Activated B cell treated with CpG ODN at 0.5 μM for 24 hours (primary cell): ENCODE measurements at places on chromosomes 5 and 9.

DNA sequence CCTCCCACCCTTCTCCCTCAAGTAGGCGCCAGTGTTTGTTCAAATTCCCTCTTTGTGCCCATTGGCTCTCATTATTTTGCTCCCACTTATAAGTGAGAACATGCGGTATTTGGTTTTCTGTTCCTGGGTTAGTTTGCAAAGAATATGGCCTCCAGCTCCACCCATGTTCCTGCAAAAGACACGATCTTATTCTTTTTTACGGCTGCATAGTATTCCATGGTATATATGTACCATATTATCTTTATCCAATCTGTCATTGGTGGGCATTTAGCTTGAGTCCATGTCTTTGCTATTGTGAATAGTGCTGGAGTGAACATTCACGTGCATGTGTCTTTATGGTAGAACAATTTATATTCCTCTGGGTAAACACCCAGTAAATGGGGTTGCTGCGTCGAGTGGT, 63.0 kb upstream of the OTULINL start:
- DNase-seq = no peak
- H3K4me3 ChIP-seq = no peak overlapping the region
- H3K27me3 ChIP-seq = no peaks in the 10 kb centered on the region
- peaks cover 28% of the 10 kb centered on the region for H3K4me1 ChIP-seq
- peaks cover 5% of the 10 kb centered on the region for H3K36me3 ChIP-seq
- H3K27ac ChIP-seq = no peak overlapping the region

- peaks cover 46% of the 10 kb centered on the region for H3K36me3 ChIP-seq
- H3K4me3 ChIP-seq = no peak overlapping the region
- no peak for DNase-seq
- peaks cover 29% of the 10 kb centered on the region for H3K4me1 ChIP-seq
Measured at GRCh38 chr5:68290847-68291246, 75.3 kb downstream of the PIK3R1 start.

DNA sequence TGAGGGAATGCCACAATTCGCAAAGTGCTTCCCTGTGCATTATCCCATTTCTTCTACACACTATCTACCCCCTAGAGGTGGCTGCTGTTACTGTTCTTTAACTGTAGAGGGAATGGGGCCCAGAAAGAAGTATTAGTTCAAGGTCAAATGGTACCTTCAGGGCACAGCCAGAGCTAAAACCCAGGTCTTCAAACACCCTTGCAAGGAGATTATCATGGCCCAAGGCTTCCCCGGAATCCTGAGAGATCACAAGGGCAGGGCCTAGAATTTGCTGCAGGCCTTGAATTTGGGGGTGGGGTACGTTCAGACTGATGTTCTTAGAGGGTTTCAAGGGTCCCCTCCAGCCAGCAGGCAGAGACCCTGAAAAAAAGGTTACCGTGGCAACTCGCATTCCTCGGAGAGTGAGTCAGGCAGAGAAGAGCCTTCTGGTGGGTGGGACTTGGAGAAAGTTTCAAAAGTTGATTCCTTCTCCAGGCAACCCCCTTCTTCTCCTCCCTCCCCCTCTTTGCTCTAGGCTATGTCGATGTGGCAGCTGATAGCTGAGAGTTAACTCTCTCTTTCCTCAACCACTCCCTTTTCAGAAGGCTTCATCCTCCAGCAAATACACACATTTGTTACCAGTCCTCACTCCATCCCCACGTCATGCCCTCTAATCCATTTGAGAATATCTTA, 1.9 kb downstream of the SPARC start:
- no peaks in the 10 kb centered on the region for H3K36me3 ChIP-seq
- H3K27ac ChIP-seq = no peak overlapping the region
- H3K4me1 ChIP-seq = peaks cover 5% of the 10 kb centered on the region
- DNase-seq = no peak
- H3K4me3 ChIP-seq = no peak overlapping the region
- H3K27me3 ChIP-seq = peaks cover 26% of the 10 kb centered on the region

GRCh38 chr5:164799391-164799790, 1294.0 kb downstream of the MAT2B start:
- H3K4me1 ChIP-seq = no peaks in the 10 kb centered on the region
- no peak overlapping the region for H3K4me3 ChIP-seq
- H3K27ac ChIP-seq = no peak overlapping the region
- H3K36me3 ChIP-seq = no peaks in the 10 kb centered on the region
- no peaks in the 10 kb centered on the region for H3K27me3 ChIP-seq
- no peak for DNase-seq

GRCh38 chr9:121098567-121099198, 23.9 kb downstream of the CNTRL start:
- peak overlapping the region; percentile 50 for H3K4me3 ChIP-seq
- H3K36me3 ChIP-seq = peaks cover 70% of the 10 kb centered on the region
- H3K27ac ChIP-seq = peak overlapping the region; percentile 75
- H3K27me3 ChIP-seq = no peaks in the 10 kb centered on the region
- DNase-seq = no peak
- peaks cover 25% of the 10 kb centered on the region for H3K4me1 ChIP-seq

- H3K4me1 ChIP-seq = peaks cover 7% of the 10 kb centered on the region
- H3K36me3 ChIP-seq = no peaks in the 10 kb centered on the region
- no peaks in the 10 kb centered on the region for H3K27me3 ChIP-seq
- H3K4me3 ChIP-seq = no peak overlapping the region
Measured at GRCh38 chr5:97094579-97095317, 47.7 kb downstream of the LIX1 start.

- H3K4me3 ChIP-seq = no peak overlapping the region
- no peak for DNase-seq
- peak overlapping the region; percentile 27 for H3K27ac ChIP-seq
- H3K27me3 ChIP-seq = no peaks in the 10 kb centered on the region
Measured at GRCh38 chr9:122821278-122821943, 7.0 kb downstream of the PDCL start.

DNA sequence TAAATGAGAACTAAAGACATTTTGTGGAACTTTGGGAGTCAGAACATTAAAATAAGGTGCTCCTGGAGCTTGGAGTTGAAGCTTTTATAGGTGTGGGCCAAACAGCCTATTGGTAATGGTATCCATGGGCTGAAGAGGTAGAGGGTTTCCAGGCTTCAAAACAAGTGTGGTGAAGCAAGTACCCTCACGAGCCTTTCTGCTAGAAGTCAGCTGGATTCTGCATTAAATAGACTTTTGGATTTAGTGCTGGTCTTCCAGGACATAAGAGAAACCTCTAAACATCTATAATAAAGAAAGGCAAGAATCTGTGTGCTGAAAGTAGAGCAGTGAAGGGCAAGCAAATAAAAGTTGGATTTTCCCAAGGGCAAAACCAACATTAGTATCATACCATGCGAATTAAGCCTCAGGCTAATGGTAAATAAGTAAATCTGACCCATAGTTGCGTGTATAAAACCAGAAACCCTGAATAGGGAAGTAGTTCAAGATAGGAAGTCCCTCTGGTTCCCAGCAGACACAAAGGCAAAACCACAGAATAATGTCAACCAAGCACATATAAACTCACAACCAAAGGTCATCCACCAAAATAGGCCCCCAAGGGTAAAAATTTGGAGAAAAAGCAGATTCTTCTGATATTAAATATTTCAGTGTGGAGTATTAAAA, 306.3 kb downstream of the TLE4 start:
- DNase-seq = no peak
- H3K4me3 ChIP-seq = peak overlapping the region; percentile 13
- H3K27me3 ChIP-seq = no peaks in the 10 kb centered on the region
- H3K4me1 ChIP-seq = peaks cover 51% of the 10 kb centered on the region

- H3K36me3 ChIP-seq = no peaks in the 10 kb centered on the region
- H3K27me3 ChIP-seq = no peaks in the 10 kb centered on the region
- no peak overlapping the region for H3K27ac ChIP-seq
- H3K4me3 ChIP-seq = no peak overlapping the region
- H3K4me1 ChIP-seq = no peaks in the 10 kb centered on the region
Measured at GRCh38 chr9:106921341-106921899, 58.5 kb downstream of the ZNF462 start.

GRCh38 chr5:87770601-87771121, 357.9 kb upstream of the CCNH start:
- DNase-seq = no peak
- H3K36me3 ChIP-seq = no peaks in the 10 kb centered on the region
- no peaks in the 10 kb centered on the region for H3K4me1 ChIP-seq
- H3K27ac ChIP-seq = no peak overlapping the region
- H3K4me3 ChIP-seq = no peak overlapping the region

DNA sequence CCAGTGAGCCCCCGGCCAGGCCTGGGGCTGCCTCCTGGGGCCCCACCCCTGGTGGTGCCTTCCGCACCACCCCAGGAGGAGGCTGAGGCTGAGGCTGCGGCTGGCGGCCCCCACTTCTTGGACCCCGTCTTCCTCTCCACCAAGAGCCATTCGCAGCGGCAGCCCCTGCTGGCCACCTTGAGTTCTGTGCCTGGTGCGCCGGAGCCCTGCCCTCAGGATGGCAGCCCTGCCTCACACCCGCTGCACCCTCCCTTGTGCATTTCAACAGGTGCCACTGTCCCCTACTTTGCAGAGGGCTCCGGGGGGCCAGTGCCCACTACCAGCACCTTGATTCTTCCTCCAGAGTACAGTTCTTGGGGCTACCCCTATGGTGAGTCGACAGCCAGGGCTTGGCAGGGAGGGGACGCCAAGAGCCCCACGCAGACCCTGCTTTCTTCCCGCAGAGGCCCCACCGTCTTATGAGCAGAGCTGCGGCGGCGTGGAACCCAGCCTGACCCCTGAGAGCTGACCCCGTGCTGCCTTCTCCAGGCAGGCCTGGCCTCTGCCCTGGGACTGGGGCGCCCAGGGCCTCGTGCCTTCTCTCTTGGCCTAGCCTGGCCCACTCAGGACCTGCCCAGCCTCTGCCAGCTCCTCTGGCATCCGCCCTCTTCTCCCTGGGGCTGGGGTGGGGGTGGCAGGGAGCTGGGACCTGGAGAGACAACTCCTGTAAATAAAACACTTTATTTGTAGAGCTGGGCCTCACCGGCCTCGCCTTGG, 4.0 kb upstream of the EHMT1 start:
- DNase-seq = no peak
- H3K27me3 ChIP-seq = no peaks in the 10 kb centered on the region
- peaks cover 22% of the 10 kb centered on the region for H3K36me3 ChIP-seq
- H3K4me1 ChIP-seq = peaks cover 34% of the 10 kb centered on the region

- H3K36me3 ChIP-seq = no peaks in the 10 kb centered on the region
- H3K4me3 ChIP-seq = no peak overlapping the region
- H3K27ac ChIP-seq = no peak overlapping the region
- no peaks in the 10 kb centered on the region for H3K4me1 ChIP-seq
- no peak for DNase-seq
- H3K27me3 ChIP-seq = peaks cover 2% of the 10 kb centered on the region
Measured at GRCh38 chr5:150613991-150614660, 26.3 kb upstream of the SYNPO start.

DNA sequence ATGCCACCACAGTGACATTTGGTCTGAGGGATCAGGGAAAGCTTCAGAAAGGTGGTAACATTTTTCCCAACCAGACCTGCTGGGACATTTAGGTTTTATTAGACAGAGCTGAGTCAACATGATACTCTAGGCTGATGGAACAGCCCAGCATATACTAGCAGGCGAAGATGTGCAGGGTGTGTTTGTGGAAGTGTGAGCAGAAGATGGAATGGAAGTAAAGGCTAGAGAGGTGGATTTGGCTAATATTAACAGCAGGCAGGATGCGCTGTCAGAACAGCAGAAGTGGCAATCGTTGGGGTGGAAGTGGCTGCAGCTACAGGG, 340.6 kb downstream of the ASTN2 start:
- no peak overlapping the region for H3K4me3 ChIP-seq
- H3K27ac ChIP-seq = no peak overlapping the region
- DNase-seq = no peak
- no peaks in the 10 kb centered on the region for H3K4me1 ChIP-seq
- H3K27me3 ChIP-seq = peaks cover 2% of the 10 kb centered on the region

DNA sequence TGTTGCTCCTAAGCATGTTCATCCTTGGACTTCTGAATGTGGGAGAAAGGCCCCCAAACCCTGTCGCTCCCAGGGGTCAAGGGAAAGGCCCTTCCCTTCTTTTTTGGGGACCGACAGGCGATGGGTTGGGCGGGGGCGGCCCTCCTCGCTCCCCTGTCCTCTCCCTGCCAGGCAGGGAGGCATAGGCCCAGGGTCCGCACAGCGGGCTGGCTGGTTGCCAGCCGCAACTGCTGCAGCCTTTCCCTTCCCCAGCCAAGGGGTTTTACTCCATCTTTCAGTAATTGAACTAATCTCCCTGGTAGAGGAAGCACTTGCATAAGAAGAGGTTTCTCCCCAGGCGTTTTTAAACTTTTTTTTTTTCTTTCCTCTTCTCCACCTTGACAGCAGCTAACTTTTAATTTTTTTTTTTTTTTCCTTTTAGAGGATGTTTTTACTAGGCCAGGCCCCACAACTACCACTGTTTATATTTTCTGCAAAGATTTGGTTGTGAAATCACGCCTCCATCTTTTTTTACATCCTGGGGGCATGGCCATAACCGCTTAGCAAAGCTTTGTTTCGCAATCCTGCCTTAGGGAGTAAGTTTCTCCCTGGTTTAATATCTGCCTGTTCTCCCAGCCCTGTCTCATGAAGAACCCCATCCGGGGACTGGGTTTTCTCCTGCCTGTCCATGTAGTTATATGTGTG, 216.9 kb upstream of the ZNF608 start:
- peaks cover 3% of the 10 kb centered on the region for H3K4me1 ChIP-seq
- no peak overlapping the region for H3K27ac ChIP-seq
- DNase-seq = no peak
- H3K36me3 ChIP-seq = no peaks in the 10 kb centered on the region
- H3K4me3 ChIP-seq = no peak overlapping the region

DNA sequence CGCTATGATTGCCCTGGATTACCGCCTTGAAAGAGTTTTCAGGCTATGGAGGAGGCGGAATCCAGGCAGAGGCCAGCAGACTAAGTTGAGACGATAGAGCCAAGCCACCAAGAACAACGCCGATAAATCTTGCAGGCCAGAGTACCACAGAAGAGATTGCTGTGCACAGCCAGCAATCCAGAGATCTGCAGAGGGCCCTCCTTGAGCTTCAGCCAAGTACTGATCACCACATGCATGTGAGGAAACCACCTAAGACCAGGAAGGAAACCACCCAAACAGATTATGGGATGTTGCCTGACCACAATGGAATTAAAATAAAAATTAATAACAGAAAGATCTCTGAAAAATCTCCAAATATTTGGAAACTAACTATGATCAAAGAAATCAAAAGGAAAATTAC, 74.9 kb downstream of the GCNT4 start:
- H3K36me3 ChIP-seq = no peaks in the 10 kb centered on the region

DNA sequence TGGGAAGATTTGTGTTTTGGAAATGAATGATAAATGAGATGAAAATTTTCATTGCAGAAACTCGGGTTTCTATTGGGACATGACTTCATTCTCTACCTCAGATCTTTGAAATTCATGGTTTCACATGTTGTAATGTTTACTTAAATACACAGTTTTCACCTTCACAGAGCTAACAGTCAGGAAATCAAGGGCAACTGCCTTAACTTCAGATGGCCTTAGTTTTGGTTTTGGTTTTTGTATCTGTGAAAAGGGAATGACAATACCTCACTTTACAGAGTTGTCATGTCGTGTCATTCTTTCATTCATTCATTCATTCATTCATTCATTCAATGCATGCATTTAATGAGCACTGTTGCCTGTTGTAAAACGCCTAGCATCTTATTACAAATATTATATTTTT, 41.9 kb downstream of the NIM1K start:
- no peaks in the 10 kb centered on the region for H3K4me1 ChIP-seq
- no peaks in the 10 kb centered on the region for H3K36me3 ChIP-seq
- peaks cover 3% of the 10 kb centered on the region for H3K27me3 ChIP-seq
